Right forelimb (tissue), 1 donor: ENCODE measurements at places on chromosomes 16 and 17.

- DNase-seq, result peak; percentile 59
Observed at GRCh38 chr17:55420776-55421178, 858 bp downstream of the MMD start.

DNA sequence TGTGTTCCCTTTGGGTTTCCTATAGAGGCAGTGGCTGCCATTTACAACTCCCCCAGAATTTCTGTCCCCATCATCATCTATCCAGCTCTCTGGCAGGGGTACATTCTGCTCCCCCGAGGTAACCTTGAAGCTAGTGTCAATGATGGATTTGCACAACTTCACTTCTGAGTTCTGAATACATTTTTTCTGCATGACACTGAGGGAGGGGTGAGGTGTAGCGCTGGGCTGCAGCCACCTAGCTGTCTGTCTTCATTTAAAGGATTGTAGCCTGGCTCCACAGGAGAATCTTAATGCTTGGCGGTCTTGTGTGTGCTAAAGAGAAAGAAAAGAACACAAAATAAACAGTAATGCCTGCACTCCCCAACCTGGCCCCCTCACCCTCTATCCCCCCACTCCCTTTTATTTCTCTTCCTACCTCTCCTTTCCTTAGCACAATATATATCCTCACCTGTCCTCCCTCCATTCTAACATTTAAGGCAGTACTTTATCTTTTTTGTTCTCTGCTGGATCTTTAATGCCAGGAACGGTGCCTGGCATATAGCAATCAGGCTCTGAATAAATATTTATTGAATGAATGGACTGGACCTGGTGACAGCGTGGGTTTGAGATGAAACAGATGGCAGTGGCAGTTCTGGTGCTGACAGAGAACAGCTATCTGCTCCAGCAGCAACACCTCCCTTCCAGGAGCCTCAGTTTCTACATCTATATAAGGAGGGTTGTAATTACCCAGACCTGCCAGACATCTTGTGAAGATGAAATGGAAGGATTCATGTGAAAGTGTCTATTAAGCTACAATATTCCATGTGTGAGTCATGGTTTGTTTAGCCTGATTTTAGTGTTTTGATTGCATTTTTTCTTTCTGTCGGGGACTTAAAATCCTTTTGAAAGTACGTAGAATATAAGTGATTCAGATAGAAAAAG is 163.5 kb upstream of the CDH11 start:
- DNase-seq, result no peak

GRCh38 chr16:85947230-85948137 is 48.5 kb downstream of the IRF8 start:
- DNase-seq, result no peak

DNA sequence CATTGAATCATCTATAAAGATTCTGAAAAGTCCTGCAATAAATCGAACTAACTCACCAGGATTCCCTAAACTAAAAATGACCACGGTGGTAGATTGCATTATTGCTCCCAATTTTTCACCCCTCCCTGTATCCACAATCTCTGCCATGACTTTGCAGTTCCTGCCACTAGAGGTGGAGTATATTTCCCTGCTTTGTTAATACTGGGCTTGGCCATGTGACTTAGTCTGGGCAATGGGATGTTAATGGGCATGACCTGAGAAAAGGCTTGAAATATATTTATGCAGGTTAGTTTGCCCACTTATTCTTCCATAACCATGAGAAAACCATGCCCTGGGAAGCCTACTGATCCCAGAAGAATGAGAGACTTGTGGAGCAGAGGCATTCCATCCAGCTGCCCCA is 59.1 kb downstream of the NOG start:
- DNase-seq, result no peak

- no peak for DNase-seq
Observed at GRCh38 chr17:71485426-71485825, 635.4 kb upstream of the SOX9 start.

GRCh38 chr16:54493594-54493993 is 207.0 kb upstream of the IRX3 start:
- DNase-seq, result no peak

DNA sequence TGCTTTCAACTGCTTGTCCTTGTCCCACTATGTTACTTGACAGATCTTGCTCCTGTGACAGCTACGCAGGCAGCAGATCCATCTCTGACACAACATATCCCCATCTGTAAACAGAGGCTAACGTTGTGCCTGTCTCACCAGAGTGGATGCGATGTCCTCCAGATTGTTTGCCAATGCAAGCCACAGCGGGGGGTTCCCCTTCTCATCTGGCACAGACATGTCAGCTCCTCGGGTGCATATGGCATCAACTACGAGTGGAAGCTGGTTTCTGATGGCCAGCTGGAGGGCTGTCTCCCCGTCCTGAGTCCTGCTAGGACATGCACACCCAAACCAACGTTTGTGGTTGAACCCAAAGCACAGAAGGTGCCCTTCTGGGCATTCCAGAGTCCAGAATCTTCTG is 39.0 kb downstream of the CYB5D2 start:
- no peak for DNase-seq
